ENCODE measurements at places on chromosomes 5 and 9. TPM values are rescaled to one million over a fixed set of nuclear protein-coding genes. Genes with fewer than 3 reads are reported as not detected.

SPTLC1 gene
- 49.8 TPM for total RNA-seq

DNA sequence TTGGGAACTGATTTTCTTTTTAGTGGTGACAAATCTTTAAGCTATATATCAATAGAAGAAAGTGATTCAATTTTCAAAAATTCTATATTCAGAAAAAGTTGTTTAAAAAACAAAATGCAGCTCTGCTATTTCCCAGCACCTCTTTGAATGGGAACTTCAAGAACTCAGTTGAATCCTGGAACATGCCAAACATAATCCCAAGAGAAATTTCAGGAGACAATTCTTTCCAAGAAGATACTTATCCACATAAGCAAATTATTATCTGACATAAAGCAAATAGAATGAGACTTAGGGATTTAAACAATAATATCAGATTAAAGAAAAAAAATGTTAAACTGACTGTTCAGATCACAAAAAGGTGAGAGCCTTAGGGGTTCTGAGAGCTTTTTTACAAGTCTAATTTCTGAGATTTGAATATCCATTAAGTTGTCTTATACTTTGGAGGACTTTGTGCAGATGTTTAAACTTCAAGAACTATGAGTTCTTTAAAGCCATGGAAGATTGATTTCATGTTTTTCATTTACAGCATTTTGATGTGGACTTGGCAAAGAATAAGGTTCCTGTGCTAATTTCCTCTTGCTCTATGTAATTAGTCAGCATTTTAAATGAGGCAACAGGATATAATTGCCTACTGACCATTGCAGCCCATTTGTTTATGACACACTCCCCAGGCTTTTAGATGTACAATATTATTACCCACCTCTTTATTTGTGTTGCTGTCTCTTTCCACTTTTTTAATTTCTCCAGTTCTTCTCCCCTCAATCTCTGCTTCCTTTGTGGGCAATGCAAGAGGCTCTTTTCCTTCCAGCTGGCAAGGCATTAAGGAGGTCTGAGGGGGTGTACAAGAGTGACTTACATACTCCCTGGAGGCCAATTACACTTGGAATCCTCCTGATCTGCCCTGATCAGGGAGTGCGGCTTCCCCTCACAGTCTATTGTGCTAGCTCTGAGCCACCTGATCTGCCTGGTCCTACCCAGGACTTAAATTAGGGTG, 419.1 kb downstream of the NR2F1-AS1 start:
- DNase-seq = no peak

- no peak for DNase-seq
Measured at GRCh38 chr5:55983986-55984385, 10.8 kb downstream of the IL6ST start.

KDM3B gene
- total RNA-seq = 54.6 TPM

ARL14EPL gene
- not detected for total RNA-seq

MEIKIN gene
- total RNA-seq = not detected

GRCh38 chr5:146073239-146073900, 32.0 kb downstream of the PLAC8L1 start:
- DNase-seq = no peak

- DNase-seq = no peak
Measured at GRCh38 chr5:1833264-1834021, 32.2 kb downstream of the NDUFS6 start.

DNA sequence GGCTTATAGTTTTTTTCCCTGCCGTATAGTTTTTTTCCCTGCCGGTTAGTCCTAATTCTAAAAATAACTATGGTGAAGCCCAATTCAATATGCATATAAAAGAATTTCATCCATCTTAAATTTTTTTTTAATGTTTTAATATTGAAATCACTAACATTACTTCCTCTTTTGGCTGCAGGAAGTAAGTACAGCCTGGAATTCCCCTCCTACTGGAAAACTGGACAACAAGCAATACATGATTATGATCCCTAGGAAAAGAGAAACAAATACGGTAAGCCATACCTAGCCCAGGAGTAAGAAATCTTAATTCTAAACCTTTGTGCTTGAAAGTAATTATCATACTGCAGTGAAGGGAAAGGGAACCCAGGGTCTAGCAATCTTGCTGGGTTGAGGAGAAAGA, 119.0 kb downstream of the NR3C1 start:
- no peak for DNase-seq

DNA sequence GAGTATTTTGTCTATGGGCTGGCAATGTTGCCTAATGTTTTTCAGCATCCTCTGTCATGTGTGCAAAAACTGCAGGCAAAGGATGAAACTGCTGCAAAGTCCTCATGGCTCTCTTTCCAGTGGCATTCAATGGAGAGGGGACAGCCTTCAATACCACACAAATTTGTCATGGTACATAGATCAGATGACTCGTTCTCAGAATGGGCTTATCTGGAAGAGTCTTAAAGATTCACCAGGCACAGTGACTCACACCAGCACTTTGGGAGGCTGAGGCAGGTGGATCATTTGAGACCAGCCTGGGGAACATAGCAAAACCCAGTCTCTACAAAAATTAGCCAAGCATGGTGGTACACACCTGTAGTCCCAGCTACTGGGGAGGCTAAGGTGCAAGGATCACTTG, 5.3 kb downstream of the CDKN2AIPNL start:
- no peak for DNase-seq

TBC1D13 gene
- total RNA-seq = 22.7 TPM

PDE6A gene
- total RNA-seq = not detected

GRCh38 chr9:129352146-129352865, 174.2 kb upstream of the IER5L start:
- DNase-seq = no peak

- no peak for DNase-seq
Measured at GRCh38 chr5:169881702-169882303, 98.5 kb downstream of the INSYN2B start.

- DNase-seq = no peak
Measured at GRCh38 chr9:100104314-100104713, 5.3 kb downstream of the INVS start.

RASEF gene
- total RNA-seq = not detected

DNA sequence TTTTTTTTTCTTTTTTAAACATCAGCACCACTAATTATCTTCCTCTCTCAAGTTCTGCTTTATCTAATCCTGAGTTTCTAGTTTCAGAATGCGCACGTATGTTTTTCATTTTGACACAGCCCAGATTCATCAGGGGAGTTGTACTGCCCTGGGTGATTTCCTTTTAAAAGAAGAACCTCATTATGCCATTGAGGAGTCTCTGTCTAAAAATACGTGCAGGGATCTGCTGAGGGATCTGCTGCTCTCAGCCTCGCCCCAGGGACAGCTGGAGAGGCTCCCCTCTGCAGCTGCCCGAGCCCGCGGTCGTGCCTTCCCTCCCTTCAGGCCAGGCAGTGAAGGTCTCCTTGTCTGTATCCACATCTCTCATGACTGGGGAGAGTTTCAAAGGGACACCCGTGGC, 273.1 kb downstream of the ARHGEF28 start:
- DNase-seq = no peak

- no peak for DNase-seq
Measured at GRCh38 chr5:133506181-133506580, 106.2 kb downstream of the FSTL4 start.

RBM18 gene
- 39.8 TPM for total RNA-seq

DNA sequence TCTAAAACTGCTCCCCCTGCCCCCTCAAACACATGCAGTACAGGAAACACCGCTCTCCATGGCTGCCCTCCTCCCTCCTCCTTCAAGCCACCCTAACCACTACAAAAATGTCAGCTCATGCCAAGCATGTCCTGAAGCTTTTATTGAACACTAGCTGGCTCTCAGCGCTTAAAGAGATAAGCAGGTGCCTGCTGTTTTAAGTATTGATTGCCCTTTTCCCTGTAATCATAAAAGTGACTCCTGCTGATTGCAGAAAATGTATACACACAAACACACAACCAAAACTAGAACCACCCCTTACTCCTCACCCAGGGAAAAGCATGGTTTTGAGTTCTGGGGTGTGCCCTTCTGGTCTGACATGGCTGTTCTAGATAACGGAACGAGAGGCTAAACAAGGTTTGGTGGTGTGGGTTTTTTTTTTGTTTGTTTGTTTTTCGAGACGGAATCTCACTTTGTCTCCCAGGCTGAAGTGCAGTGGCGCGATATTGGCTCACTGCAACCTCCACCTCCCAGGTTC, 3.7 kb upstream of the UCK1 start:
- DNase-seq = no peak

SLC35A4 gene
- total RNA-seq = 70.3 TPM

DNA sequence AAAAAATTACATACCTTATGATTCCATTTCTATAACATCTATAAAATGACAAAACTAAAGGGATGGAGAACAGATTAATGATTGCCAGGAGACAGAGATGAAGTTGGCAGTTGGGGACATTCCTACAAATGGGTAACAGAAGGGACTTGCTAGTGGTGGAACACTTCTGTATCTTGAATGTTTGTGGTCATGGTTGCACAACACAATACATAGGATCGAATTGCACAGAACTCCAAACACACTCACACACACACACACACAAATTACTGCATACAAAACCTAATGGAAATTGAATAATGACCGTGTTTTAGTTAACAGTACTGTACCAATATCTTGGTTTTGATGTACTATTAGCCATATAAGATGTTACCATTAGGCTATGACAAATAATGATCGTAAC, 330.7 kb upstream of the POU5F2 start:
- DNase-seq = no peak

GRCh38 chr5:38780945-38781344, 64.9 kb upstream of the OSMR start:
- DNase-seq = no peak

DNA sequence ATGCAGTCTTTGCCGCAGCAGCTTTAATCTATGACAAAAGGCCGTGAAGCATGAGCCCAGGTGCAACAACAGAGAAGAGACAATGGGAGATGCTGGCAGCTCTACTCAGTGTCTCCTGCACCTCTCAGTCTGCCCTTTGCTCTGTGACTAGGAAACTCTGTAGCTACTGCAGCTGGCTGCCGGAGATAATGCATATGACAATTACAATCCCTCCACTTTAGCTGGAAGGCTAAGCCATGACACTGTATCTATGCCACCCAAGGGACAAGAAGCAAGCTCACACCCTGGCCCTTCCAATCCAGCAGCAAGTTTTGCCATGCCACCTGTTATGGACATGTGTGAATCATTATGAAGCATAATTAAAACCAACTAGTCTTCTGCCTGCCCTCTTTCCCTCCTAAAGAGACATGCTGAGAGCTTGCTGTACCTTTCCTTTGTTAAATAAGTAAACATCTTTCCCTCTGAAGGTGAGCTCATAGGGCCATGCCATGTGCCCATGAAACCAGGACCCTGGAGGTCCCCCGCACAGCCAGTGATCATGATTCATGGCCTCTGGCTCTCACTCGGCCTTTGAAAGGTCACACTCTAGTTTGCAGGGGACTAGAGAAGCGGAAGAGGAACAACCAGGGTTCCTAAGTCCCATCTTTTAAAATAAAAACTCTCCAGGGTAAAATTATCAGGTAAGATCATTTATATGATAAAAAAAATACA, 219.4 kb downstream of the SPOCK1 start:
- DNase-seq = no peak

- DNase-seq = no peak
Measured at GRCh38 chr5:94337617-94338016, 280.8 kb downstream of the KIAA0825 start.

DNA sequence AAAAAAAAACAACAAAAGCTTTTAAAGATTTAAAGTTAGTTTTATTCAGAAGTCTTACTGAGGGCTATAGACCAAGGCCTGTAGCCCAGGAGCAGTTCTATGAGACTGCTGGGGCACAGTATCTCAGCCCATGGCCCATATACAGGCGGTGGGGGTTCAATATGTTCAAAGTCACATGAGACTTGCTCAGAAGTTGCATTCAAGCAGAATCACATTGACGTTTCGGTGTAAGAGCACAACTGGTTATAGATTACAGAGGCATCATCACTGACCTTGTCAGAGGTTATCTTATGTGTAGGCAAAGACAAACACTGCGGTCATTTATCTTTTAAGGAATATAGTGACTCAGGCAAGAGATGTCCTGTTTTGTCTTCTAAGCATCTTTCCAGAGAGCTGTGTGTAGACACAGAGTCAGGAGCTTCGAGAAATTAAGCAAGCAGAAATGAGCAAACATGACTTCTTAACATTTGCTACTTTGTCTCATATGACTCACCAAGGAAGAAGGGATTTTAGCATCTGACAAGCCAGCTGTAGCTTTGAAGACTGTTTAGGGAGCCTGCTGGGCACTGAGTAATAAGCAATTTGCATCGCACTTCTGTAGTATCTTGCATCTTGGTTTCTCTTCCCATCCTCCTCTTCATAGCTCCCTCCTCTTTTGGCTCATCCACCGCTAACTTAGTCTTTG, 12.9 kb upstream of the F2RL1 start:
- no peak for DNase-seq

- no peak for DNase-seq
Measured at GRCh38 chr5:157233515-157233914, 32.4 kb upstream of the CYFIP2 start.

DNA sequence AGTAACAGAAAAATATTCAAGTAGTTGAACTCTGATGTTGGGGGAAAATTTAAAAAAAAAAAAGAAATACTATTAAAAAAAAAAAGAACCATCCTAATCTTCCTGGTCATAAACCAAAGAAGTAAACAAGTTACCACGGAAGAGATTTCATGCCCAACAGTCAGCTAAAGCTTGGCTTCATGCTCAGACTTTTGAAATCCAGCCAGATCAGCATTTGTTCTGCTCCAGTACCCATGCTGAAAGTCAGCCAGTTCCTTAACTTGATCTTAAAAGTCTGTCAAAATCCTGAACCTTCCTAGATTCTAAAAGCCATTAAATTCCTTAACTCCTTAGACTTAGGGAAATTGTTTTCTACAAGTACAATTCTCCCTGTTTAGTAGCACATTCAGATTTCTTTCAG, 908.7 kb upstream of the CDH9 start:
- DNase-seq = no peak

F12 gene
- 2.2 TPM for total RNA-seq

DNA sequence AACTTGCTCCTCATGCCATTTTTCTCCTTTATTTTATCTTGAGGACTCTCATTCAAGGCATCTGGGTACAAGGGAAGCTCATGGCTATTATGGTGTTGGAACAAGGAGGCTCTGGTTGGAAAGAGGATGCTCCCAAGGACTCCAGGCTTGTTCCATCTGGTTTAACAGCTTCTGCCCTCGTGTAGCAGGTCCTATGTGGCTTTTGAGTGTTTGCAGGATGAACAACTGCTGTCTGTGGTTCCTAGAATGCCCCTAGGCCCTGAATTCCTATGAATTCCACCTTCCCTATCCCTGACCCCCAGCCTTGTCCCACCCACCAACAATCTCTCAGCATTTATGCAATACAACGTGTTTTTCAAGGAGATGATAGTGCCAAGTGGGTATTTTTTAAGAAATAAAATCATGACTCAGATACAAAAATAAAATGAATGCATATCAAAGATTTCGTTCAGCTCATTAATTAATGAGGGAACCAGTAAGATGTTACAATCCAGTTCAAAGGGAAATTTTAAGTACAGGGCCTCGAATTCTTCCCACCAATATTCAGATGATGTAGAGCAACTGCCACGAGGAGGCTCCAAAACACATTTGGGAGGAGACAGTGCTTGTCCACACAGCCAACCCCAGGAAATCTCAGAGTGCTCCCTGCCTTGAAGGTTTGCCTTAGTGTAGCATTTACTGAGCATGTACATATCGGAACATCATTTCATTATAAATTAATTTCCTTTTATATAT, 182.0 kb downstream of the MUSK start:
- DNase-seq = no peak

SLC9A3 gene
- 2.0 TPM for total RNA-seq
